GM18507 (cell line): ENCODE measurements at places on chromosomes 5 and 9.

DNA sequence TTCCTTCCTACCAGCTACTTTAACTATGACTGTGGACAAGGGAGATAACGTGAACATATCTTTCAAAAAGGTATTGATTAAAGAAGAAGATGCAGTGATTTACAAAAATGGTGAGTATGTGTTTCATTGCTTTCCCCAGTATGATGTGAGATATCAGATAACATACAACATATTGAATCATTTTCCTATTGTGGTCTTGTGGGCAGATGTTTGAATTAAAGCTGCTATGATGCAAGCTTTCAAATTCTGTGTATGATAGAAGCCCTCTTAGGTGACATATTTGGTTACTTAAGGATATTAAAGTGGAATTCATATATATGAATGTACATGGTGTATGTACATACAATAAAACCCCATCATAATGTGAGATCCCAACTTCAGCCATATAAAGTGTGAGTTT is 59.5 kb downstream of the TEK start:
- DNase-seq, result no peak

DNA sequence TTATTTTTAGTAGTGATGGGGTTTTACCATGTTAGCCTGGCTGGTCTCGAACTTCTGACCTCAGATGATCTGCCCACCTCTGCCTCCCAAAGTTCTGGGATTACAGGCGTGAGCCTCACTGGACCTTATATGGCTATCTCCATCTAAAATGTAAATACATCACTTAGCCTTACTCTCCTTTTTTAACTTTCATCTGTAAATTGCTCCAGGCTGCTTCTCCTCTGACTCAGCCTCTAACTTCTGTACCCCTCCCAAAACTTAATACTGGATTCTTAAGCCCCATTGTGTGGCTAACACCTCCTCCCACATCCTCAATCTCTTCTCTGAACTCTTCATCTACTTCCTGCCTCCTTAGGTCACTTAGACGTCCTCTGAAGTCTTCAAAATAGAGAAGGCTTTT is 4.0 kb downstream of the SNX30 start:
- DNase-seq, result peak; percentile 29

- DNase-seq, result no peak
These were observed 6.2 kb upstream of the SLC1A3 start for GRCh38 chr5:36599986-36600779.

DNA sequence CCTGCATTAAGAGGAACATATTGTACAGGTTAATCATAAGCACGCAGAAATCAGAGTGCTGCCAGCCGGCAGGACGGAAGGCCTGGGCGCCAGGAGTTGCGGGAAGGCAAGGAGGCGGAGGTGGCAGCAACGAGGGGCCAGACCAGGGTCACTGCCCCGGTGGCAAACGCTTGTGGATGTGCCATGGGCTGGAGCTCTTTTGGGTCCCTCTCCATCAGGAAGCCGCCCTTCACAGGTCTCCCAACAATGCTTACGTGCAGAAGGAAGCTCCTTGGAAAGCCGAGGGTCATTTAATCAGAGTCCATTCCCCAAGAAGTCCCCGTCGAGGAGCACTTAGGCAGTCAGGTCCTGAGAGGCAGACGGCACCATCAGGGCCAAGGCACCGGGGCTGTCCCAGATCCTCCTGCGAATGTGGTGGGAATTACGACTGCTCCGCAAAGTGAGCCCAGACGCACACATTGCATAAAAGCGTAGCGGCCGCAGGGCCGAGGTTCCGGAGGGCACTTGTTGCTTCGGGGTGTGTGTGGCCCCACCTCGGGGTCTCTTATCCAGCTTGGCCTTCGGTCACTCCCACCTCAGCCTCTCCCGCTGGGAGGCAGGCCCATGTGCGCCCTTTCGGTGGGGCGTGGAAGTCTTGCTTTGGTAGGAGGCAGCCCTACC is 20.5 kb downstream of the MRPL36 start:
- DNase-seq, result no peak

DNA sequence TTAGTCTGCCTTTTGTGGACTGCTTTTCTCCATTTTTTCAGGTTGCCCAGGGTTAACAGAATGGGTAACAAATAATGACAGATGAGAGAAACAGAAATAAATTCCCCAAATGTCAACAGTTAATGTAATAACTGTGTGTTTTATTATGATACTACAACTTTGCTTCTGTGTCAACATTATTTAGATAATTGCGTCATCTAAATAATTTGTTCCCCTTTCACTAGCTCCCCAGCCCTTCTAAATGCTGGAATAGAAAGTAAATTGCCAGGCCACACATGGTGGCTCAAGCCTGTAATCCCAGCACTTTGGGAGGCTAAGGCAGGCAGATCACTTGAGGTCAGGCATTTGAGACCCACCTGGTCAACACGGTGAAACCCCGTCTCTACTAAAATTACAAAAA is 53.5 kb downstream of the RNF38 start:
- no peak for DNase-seq

DNA sequence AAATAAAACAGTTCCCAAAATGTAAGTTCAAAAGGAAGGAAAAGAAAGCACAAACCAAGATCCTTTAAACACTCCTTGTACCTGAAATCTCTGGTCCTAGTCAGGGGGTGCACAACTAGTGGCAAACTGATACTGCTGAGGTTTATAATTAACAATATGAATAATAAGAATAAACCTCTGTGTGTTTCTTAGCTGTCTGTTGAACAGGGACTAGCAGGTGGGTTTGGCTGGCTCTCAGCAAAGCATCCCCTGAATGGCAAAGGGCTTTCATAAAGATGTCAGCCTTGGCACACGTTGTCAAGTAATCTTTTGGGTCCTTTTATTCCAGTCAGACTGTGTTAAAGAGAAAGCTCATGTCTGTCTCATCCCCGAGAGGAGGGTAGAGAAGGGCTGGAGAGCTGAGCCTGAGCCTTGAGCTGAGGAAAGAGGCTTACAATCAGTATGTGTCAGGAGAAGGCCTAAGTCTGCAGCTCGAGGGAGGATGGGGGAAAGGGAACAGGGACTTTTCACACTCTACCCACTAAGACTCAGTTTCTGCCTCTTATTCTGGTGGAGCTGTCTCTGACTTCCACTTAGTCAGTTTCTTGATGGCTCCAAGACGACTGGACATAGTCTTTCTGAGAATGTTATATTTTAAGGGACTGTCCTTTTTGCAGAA is 123.0 kb downstream of the GALNT10 start:
- DNase-seq, result no peak

GRCh38 chr5:127923804-127924570 is 159.6 kb upstream of the SLC12A2 start:
- DNase-seq, result no peak

DNA sequence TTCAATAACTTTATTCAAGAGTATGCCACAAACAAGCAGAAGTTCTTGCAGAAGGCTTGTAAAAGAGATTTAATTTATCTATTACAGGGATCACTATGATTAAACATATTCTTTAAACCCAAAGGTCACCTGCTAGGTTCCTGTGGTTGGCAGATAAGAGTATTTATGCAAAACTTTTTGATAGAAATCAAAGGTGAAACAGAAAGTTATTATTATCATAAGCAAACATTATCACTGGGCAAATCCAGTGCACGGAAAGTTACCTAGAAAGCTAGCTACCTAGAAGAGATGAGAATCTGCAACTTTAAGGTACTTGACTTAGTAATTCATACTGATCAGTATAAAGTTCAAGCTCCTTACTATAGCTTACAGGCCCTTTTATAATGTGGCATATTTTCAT is 3.2 kb downstream of the STARD4 start:
- no peak for DNase-seq

- DNase-seq, result no peak
These were observed 29.2 kb upstream of the SEMA4D start for GRCh38 chr9:89527084-89527483.

DNA sequence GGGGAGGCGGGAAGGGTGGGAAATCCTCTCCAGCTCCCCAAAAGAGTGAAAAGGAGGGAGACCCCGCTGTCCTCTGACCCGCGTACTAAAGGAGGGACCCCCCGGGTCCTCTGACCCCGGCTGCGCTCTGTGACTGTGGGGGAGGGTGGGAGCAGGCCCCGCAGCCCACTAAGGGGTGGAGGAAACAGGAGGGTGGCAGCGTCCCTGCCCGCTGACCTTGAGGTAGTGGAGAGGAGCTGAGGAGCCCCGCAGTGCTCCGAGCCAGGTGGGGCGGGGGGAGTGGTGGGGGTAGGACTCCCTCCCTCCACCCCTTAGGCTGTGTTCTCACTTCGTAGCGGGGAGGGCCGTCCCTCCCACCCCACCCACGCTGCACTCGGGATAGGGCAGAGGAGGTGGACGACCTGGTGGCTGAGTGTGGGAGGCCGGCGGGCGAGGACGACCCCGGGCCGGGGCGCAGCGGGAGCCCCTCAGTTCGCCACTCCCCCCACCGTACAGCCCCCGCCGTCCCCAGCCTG is 449 bp upstream of the ADCY2 start:
- DNase-seq, result no peak

GRCh38 chr5:54639621-54640020 is 122.1 kb downstream of the SNX18 start:
- DNase-seq, result no peak

GRCh38 chr9:7901621-7902020 is 102.0 kb upstream of the DMAC1 start:
- DNase-seq, result no peak

GRCh38 chr9:114782586-114782985 is 23.3 kb downstream of the TNFSF15 start:
- DNase-seq, result no peak

DNA sequence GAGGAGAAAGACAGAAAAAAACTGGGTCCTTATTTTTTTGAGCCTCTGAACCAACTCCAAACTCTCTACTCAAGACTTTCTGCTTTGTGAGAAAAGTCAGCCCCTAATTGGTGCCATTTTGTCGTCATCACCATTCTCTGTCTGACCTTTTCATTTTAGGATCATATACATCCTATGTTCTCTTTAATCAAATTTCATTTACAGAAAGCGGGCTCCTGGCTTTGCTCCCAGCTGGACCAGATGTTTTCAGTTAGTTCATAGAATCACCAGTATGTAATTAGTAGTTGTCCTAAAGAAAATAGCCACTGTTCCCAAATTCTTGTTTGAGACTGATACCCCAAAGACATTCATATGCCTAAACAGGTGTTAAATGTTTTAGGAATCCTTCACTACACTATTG is 28.6 kb upstream of the SLCO4C1 start:
- no peak for DNase-seq

DNA sequence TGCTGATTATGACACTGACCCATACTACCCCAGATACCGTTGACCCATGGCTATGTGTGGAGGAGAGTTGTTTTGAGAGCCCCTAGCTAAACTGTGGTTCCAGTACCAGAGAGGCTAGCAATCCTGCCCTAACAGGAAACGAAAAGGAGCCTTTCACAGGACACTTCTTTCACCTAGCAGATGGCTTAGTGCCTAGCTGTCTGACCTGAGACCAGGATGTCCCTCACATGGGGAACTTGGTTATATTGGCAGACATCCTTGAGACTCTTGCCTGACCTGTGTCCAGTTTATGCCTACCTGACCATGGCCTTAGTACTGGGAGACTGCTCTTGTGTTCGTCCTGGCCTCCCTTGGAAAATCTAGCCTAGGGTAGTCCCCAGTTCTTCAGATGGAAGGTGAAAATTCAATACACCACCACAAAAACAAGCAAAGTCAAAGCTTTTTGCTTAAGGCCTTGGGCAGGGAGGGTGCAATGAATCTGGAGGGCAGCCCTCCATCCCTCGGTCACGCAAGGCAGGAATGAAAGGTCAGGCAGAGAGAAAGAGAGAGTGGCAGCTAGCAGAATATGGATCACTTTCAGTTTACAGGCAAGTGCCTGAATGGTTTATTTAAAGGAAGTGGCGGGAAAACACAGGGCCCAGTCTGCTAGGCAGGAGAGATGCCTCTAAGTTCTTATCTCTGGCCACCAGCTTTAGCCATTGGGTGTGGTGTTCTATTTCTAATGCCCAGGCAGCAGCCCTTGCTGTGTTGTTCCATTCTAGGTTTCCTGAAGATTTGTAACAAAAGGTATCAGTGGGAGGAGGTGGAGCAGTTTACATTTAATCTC is 16.4 kb upstream of the ZNF474 start:
- DNase-seq, result no peak

- DNase-seq, result no peak
These were observed 88.8 kb upstream of the EQTN start for GRCh38 chr9:27385606-27386322.

DNA sequence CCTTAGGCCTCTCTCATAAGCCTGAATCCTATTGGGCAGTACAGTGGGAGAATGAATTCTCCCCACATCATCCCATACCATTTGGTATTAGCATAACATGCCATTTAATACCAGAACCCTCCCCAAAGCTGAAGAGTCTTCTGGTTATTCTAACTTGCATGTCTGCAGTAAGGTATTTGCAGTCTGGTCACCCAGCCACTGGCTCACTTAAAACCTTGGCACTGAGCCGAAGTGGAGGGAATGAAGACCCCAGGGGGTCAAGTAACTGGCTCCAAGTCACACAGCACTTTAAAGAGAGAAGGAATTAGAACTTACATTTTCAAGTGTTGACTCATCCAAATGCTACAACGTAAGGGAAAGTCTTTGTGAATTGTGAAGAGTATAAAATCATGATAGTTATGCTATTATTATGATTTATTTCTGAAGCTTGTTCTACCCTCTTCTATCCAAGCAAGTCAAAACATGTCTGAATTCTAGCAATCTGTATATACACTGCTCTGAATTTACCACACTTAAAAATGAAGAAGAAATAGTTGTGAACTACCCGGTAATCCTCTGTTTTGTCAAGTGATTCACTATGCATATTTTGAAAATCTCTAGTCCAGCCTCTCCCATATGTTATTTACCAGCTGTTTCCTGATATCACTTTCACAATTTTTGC is 28.5 kb downstream of the GLRA1 start:
- no peak for DNase-seq

GRCh38 chr5:176418251-176418650 is 1.9 kb upstream of the CLTB start:
- no peak for DNase-seq

- no peak for DNase-seq
These were observed 92.9 kb downstream of the INIP start for GRCh38 chr9:112624711-112625707.

DNA sequence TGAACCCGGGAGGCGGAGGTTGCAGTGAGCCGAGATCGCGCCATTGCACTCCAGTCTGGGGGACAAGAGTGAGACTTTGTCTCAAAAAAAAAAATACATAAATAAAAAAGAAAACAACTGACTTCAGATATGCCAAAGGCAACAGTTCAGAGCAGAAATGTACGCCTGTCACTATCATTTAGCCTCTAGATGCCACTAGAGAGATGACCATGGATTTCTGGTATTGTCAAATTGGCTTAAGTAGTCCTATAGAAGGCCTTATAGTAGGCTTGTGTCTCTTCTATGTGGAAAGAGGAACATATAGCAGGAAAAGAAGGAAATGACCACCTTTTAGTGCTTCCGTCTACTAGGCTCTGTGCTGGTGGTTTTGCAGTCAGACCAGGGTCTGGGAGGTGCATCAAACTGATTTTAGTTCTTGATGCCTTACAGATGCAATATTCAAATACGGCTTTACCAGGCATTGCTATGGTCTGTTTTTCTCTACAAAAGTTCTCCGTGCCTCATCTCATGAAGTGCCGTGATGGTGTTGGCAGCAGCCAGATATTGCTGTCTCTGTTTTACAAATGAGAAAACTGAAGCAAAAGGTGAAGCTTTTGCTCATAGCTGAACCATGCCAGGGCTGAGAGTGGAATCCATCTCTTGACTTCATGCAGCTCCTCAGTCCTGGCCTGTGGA is 17.2 kb downstream of the AGXT2 start:
- no peak for DNase-seq

- DNase-seq, result no peak
These were observed 108.2 kb upstream of the TNC start for GRCh38 chr9:115226152-115226551.

GRCh38 chr9:33186457-33187168 is 19.5 kb upstream of the B4GALT1 start:
- no peak for DNase-seq
